ENCODE measurements at places on chromosomes 3 and 15.

DNA sequence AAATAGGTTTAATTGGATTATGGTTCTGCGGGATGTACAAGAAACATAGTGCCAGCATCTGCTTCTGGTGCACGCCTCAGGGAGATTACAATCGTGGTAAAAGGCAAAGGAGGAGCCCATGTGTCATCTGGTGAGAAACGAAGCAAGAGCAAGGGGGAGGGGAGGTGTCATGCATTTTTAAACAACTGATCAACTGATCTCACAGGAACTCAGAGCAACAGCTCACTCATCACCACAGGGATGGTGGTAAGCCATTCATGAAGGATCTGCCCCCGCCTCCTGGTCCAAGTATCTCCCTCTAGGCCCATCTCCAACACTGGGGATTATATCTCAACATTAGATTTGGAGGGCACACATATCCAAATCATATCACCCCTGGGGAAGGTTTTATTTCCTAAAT is 42.1 kb upstream of the FGF7 start:
- DNase-seq, result no peak

- DNase-seq, result no peak
These were observed 952.0 kb downstream of the AGBL1 start for GRCh38 chr15:87031540-87032230.

GRCh38 chr3:38454178-38454883 is 641 bp downstream of the ACVR2B start:
- DNase-seq, result peak; percentile 61

DNA sequence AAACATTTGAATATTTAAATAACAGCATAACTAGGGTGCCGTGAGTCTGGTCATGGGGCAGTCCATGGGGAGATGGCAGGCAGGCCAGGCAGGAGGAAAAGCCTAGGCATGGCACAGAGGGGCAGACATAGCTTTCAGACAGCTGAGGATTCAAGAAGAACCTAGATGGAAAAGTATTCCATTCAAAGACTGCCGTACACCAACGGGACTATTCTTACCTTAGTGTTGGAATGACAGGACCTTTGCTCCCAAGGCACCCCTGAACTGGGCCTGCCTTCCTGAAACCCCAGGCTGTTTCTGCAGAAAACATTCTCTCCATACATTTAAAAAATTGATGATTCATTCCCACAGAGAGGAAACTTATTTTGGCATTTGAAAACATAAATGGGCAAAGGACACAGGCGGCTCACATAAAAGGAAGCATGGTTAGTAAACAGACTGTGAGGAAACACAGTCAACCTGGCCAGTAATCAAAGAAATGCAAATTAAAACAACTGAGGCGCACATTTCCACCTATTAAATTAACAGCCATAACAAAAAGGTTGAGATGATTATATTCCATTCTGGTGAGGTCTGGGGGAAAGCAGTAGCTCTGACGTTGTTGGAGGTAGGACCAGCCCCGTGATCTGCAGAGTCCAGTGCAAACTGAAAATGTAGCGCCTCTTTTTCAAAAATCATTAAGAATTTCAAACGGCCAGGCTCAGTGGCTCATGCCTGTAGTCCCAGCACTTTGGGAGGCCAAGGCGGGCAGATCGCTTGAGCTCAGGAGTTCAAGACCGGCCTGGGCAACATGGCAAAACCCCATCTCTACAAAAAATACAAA is 71.3 kb upstream of the SMAD3 start:
- DNase-seq, result no peak

DNA sequence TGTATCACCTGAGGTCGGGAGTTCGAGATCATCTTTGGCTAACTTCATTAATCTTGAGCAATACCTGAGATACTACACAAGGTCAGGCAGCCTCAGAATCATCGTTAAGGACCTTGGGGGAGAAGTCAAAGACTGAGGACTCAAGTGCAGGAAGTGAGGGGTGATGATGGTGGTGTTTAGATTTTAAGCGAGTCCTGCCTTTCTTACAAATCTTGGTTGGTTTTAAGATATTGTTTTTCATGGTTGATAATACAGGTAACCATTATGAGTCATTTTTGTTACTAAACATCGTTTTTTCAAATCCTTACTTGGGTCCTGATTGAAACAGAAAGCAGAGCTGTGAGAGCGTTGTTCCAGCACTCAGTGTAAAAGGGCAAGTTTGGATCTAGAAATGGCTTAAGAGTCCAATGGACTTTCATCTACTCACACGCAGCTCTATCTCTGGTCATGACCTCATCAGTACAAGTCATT is 4.1 kb downstream of the RASGRP1 start:
- DNase-seq, result no peak

DNA sequence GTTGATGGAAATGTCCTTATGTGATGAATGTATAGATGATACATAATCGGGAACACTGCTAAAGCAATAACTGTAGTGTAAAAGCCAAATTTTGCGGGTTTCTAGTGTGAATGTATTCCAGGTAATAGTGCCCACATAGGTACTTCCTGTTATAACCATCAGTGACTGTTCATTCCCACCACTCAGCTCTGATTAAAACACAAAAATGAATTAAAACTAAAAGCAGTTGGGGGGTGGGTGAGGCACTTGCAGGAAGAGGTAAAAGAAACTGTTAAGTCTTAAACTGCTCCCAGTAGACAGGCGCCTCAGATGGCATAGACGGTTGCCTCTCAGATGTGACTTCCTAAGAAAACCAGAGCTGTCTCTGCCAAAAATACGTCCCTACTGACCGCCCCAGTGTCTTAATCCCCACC is 893 bp upstream of the MTHFS start:
- no peak for DNase-seq

DNA sequence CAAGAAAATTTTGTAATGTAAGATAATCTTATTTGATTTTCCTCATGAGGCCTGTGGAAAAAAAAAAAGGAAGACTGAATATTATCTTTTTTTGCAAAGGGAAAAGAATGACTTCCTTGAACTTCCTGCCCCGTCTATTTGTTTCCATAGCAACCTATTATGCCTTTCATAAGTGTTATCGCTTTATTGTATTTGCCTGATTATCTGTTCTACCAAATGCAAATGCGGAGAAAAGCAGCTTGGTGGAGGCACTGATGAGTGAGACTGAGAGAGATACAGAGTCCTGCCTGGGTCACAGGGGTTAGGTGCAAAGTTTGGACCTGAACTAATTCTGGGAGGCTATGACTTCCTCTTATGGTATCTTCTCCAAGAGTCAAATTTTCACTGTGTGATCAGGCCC is 334.0 kb upstream of the KCNMB2 start:
- no peak for DNase-seq

- DNase-seq, result peak; percentile 60
These were observed 52.7 kb upstream of the SPTSSB start for GRCh38 chr3:161423911-161424522.

GRCh38 chr3:100335434-100335833 is 877 bp downstream of the NIT2 start:
- peak; percentile 53 for DNase-seq

DNA sequence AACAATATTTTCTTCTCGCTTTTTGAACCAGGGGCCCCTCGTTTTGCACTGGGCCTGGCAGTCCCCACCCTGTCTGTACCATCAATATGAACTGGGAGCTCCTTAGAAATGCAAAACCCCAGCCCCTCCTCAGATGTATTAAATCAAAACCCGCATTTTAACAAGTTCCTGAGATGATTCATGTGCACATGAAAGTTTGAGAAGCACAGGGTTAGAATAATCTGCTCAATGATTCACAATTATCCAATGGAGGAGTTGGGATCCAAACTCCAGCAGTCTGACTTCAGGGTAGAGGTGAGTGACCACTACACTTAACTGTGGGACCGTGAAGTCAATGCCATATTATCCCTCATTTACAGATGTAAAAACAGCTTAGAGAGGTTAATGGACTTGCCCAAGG is 256.4 kb downstream of the IGSF11 start:
- no peak for DNase-seq

DNA sequence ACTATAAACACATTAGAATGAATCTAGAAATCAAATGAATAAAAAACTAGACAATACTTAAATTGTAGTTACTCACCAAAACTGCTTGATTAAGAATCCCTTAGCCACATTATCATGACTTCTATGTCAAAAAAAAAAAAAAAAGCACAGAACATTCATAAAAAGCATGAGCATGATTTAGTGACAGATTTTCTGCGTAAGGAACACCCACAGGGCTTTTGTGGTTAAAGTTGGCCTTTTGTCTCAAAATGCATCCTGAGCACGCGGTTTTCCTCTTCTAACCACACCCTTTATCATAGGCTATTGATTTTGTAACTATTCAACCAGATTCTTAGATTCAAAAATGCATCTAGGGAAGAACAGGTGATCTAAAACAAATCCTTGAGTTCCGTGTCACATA is 334.0 kb upstream of the NR2F2 start:
- no peak for DNase-seq
